Gastroesophageal sphincter (tissue), 4 donors: ENCODE measurements at places on chromosomes 7 and 10. TPM values are rescaled to one million over a fixed set of nuclear protein-coding genes. Genes with fewer than 3 reads are reported as not detected.
A peak's percentile ranks its signal among the peaks of the same experiment; 100 is the strongest.

ZSWIM8 gene
- total RNA-seq: 113 TPM

TAS2R41 gene
- total RNA-seq: not detected

DNA sequence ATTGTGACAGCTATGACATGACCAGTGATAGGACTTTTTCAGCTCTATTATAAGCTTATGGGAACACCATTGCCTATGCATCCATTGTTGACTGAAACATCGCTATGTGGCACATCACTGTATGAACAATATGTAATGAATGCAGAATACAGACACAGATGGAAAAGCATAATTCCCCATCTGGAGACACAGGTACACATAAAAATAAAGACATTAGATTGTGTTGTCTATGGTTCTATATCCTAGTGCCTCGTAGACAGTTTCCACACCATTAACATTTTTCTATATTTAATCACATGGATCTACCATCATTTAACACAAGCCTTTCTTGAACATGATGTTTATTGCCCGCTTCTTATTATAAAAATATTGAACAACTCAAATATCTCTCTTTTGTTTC, 96.3 kb upstream of the STK17A start:
- ATAC-seq: no peak

GRCh38 chr7:84712374-84713121, 474.3 kb downstream of the SEMA3D start:
- no peak for ATAC-seq

DNA sequence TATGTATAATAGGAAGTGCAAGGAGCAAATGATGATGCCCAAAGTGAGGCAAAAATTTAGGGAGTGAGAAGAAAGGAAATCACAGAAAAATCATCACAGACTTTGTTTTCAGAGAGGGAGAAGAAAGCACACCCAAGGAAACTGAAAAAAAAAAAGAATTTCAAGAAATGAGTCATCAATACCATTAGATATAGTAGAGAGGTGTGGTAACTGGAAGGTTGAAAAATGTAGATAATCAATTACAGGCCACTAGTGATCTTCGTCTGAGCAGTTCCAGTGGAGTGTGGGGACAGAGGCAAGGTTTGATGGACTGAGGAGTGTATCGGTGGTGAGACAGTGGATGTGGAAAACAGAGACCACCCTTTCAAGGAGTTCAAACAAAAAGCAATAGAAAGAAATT, 31.7 kb downstream of the ASB4 start:
- no peak for ATAC-seq

CRHR2 gene
- not detected for total RNA-seq

- no peak for ATAC-seq
Measured at GRCh38 chr7:51318886-51319579, 2.4 kb upstream of the COBL start.

- no peak for ATAC-seq
Measured at GRCh38 chr7:116780521-116780920, 81.9 kb upstream of the CAPZA2 start.

DNA sequence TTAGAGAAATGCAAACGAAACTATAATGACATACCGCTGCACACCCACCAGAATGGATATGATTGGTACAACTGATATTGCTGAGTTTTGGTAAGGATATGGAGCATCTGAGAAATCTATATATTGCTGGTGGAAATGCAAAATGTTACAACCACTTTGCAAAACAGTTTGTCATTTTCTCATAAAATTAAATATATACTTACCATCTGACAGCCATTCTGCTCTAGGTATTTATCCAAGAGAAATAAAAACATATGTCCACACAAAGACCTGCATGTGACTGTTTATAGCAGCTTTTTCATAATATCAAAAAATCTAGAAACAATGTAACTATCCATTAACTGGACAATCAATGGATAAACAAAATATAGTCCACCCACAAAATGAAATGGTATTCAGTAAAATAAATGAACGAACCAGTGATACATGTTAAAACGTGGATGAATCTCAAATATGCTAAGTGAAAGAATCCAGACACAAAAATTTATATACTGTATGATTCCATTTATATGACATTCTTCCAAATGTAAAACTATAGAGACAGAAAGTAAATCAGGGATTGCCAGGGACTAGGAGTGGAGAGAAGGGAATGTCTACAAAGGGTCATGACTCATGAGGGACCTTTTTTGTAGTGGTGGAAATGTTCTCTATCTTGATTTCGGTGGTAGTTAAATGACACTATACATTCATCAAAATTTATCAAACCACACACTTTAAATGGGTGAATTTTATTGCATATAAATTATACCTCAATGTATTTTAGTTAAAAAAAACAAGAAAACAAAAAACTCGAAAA, 312.0 kb upstream of the GLI3 start:
- ATAC-seq: no peak

DNA sequence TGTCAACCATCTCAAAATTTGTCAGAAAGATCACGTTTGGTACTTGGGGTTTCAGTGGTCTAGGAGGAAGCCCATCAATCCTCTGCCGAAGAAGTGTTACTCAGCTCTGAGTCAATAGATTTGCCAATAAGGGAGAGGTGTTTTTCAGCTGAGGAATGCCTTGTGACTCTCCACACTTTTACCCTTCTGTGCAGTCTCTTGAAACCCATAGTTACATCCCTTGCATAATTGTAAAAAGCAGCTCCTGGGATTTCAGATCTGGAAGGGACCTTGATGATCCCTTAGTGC, 47.5 kb downstream of the INSYN2A start:
- ATAC-seq: no peak

DNA sequence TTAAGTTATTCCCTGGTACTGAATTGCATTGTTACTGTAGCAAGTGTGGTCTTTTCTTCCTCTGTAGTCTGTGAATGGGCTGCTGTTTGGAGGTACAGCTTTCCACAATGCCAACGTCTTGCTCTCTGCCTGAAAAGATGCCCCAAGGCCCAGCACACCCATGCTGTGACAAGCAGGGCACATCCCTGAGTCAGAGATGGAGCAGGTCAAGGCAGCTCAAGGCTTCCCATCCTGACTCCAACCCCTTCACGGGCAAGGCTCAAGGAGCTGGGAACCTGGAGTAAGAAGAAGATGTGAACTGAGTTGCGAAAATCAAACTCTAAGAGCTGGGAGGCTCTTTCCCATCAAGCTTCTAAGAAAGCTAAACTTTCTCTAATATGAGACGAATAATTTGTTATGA, 27.2 kb downstream of the SVIL start:
- no peak for ATAC-seq

RADIL gene
- total RNA-seq: 10.8 TPM

- ATAC-seq: no peak
Measured at GRCh38 chr7:148304456-148304855, 286.1 kb upstream of the C7orf33 start.

- no peak for ATAC-seq
Measured at GRCh38 chr7:114112806-114113205, 194.0 kb upstream of the PPP1R3A start.

ACTL6B gene
- 2.2 TPM for total RNA-seq

GRCh38 chr7:31082017-31082416, 29.9 kb downstream of the ADCYAP1R1 start:
- ATAC-seq: no peak

- ATAC-seq: no peak
Measured at GRCh38 chr7:155066417-155066950, 3.6 kb upstream of the HTR5A start.

GRCh38 chr7:71281261-71281660, 149.3 kb downstream of the GALNT17 start:
- ATAC-seq: no peak

CCDC3 gene
- 12.2 TPM for total RNA-seq

GRCh38 chr10:63578501-63578900, 57.3 kb downstream of the REEP3 start:
- no peak for ATAC-seq

DNA sequence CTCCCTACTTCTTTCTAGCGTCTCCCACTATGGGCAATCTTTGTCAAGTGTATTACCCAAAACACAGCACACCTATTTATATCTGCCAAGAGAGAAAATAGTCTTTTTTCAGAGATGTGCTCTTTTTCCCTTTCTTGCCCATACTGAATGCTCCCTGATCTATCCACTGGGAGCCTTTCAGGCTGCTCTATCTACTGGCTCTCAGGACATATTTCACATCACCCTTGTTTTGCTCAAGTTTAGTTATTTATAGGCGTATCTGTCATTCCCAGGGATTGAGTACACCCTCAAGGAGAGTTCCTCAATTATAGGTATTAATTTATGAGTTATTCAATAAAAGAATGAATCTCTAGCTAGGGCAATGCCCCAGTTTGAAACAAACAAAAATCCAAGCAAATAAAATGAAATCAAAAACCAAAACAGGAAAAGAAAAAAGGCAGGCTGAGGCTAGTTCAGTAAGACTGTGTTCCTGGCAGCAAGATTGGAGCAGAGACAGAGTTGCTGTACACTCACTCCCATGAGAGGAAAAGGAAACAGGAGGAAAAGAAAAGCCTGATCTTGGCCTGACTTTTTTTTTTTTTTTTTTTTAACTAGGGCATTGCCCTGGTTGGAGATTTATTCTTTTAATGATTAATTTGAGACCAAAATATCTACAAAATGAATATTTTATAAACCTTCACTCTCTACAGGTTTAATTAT, 665.9 kb upstream of the PCDH15 start:
- peak; percentile 46 for ATAC-seq

CEP55 gene
- total RNA-seq: 3.6 TPM

- ATAC-seq: no peak
Measured at GRCh38 chr10:4590807-4591206, 235.2 kb upstream of the AKR1E2 start.

GRCh38 chr7:132239422-132239994, 336.8 kb downstream of the PLXNA4 start:
- ATAC-seq: no peak

GRCh38 chr10:126156012-126156411, 232.3 kb downstream of the ADAM12 start:
- ATAC-seq: no peak

- ATAC-seq: no peak
Measured at GRCh38 chr7:133645884-133646391, 393.1 kb downstream of the EXOC4 start.

- no peak for ATAC-seq
Measured at GRCh38 chr10:86366902-86367151, 232 bp upstream of the GRID1 start.

GRCh38 chr10:28293236-28294168, 9.4 kb downstream of the MPP7 start:
- no peak for ATAC-seq

DNA sequence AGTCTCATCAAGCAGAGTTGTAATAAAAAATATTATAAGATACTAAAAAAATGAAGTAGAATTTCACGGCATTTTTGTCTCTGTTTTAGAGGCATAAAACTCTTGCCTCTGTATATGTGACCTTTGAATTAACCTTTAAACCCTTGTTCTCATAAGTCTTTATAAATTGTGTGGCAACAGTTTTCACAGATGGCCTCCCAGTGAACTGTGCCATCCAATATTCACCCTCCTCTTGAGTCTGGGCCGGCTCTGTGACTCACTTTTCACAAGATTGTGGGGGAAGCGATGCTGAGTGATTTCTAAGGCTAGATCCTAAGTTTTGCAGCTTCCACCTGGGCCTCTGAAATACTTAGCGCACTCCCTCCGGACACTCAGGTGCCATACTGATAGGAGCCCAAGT, 4.6 kb upstream of the USP6NL start:
- ATAC-seq: no peak

DNA sequence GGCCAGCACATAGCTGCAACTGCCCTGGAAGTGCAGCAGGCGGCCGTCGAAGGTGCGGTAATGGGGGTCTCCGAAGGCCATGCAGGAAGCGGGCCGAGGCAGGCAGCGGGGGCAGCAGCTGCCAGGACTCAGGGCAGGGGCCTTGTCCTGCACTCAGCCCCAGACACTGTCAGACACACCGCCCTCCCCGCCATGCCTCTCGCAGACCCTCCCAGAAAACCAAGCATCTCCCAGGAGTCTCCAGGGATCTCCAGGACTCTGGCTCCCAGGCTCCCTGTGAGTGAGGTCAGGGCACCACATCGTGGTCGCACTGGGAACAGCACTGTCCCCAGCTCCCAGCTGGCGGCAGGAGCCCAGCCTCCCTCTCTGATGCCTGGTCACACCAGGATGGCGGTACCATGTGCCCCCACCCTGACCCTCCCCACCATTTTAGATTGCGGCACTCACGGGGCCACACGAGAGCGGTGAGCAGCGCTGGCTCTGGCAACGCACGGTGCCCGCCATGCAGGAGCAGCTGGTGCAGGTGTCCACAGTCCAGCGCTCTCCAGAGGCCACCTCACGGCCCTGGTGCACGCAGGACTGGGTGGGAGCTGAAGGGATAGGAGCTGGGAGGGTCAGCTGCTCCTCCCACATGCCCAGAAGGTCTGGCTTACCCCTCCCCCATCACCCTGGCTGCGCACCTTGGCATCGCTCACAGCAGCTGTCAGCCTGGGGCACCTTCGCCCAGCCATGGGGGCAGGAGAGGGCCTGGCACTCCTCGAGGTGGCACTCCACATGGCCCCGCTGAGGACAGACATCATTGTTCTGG, 17.5 kb downstream of the ATP6V1F start:
- ATAC-seq: peak; percentile 72

GRCh38 chr10:132419538-132420468, 22.8 kb downstream of the PWWP2B start:
- no peak for ATAC-seq

DNA sequence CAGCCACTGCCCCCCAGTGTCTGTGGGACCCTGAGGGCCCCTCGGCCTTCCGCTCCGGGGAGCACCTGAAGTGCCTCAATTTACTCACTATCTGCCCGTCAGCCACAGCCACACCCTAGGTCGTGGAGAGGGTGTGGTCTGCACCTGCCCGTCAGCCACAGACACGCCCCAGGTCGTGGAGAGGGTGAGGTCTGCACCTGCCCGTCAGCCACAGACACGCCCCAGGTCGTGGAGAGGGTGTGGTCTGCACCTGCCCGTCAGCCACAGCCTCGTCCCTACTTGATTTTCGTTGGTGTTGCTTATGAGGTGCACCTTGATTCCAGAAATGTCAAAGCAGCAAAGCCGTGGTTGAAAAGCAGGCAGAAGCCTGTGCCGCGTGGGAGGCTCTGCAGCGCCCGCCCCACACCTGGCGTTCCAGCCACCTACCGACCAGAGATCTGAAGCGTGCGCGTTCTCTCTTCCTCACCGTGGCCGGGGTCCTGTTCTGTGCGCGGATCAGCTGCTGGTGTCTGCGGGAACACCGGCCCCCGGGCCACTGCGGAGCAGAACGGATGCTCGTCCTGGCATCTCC, 101.6 kb downstream of the DYNC2I1 start:
- peak; percentile 32 for ATAC-seq

GRCh38 chr7:134028853-134029252, 98.3 kb upstream of the LRGUK start:
- ATAC-seq: no peak

GRCh38 chr10:29470843-29471543, 163.8 kb downstream of the SVIL start:
- ATAC-seq: no peak

DNA sequence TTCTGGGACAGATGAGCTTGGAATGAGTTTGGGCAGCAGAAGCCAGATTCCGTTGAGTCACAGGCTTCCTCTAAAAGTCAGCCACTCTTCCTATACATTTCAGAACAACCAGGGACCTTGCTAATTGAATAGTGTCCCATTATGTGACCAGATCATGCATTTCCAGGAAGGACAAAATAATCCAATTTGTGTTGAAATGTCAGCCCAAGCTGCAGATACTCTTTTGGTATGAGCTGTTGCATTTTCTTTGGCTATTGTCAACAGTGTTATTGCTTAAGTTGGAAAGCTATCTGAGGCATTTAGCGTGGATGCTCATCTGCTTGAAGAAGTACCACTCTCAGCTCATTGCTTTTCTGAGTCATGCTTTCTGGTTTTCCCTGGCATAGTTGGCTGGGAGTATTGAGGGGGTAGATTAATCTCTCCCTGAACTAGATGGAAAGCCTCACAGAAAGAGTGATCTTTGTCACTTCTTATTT, 223.7 kb upstream of the HABP2 start:
- peak; percentile 65 for ATAC-seq
